Activated CD4-positive, alpha-beta memory T cell treated with anti-CD3 and anti-CD28 coated beads, Interleukin-2, amount 10 ng/mL, durations not matched to agents 7 days and 5 days (primary cell): ENCODE measurements at places on chromosomes 7 and 10. TPM values are rescaled to one million over a fixed set of nuclear protein-coding genes. Genes with fewer than 3 reads are reported as not detected.

- H3K27me3 ChIP-seq: no peaks in the 10 kb centered on the region
- no peak overlapping the region for H3K4me3 ChIP-seq
- H3K27ac ChIP-seq: no peak overlapping the region
- no peaks in the 10 kb centered on the region for H3K36me3 ChIP-seq
- H3K4me1 ChIP-seq: no peaks in the 10 kb centered on the region
These were observed 303.5 kb downstream of the OTUD1 start for GRCh38 chr10:23742368-23742767.

GRCh38 chr10:121436630-121437341 lies 161.5 kb downstream of the FGFR2 start:
- no peak for DNase-seq
- H3K4me3 ChIP-seq: no peak overlapping the region
- H3K27ac ChIP-seq: no peak overlapping the region
- H3K36me3 ChIP-seq: no peaks in the 10 kb centered on the region
- no peaks in the 10 kb centered on the region for H3K27me3 ChIP-seq
- no peaks in the 10 kb centered on the region for H3K4me1 ChIP-seq

DNA sequence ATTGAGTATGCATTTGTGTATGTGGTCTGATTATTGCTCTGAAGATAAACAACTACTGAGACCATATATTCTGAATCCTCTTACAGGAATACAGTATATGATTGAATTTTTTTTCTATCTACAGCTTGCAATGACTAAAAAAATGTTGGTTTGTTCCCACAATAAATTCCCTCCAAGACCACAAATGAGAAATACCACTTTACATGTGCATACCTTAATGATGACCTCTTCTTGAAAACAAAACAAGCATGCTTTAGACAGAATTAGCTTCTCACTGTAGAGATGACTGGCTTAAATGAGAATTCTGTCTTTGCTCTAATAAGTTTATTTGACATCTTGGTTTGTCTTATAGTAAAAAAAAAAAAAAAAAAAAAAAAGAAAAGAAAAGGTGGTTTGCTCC lies 241.5 kb downstream of the PCDH15 start:
- no peaks in the 10 kb centered on the region for H3K27me3 ChIP-seq
- DNase-seq: no peak
- H3K4me3 ChIP-seq: no peak overlapping the region
- no peak overlapping the region for H3K27ac ChIP-seq
- no peaks in the 10 kb centered on the region for H3K36me3 ChIP-seq
- no peaks in the 10 kb centered on the region for H3K4me1 ChIP-seq

GRCh38 chr10:89954061-89954460 lies 252.7 kb downstream of the KIF20B start:
- peaks cover 4% of the 10 kb centered on the region for H3K27me3 ChIP-seq
- H3K27ac ChIP-seq: no peak overlapping the region
- DNase-seq: no peak
- H3K36me3 ChIP-seq: no peaks in the 10 kb centered on the region
- H3K4me1 ChIP-seq: no peaks in the 10 kb centered on the region

GRCh38 chr7:127938588-127938987 lies 92.6 kb downstream of the LRRC4 start:
- no peaks in the 10 kb centered on the region for H3K27me3 ChIP-seq
- H3K36me3 ChIP-seq: peaks cover 6% of the 10 kb centered on the region
- DNase-seq: no peak
- H3K4me1 ChIP-seq: no peaks in the 10 kb centered on the region
- H3K27ac ChIP-seq: no peak overlapping the region

DNA sequence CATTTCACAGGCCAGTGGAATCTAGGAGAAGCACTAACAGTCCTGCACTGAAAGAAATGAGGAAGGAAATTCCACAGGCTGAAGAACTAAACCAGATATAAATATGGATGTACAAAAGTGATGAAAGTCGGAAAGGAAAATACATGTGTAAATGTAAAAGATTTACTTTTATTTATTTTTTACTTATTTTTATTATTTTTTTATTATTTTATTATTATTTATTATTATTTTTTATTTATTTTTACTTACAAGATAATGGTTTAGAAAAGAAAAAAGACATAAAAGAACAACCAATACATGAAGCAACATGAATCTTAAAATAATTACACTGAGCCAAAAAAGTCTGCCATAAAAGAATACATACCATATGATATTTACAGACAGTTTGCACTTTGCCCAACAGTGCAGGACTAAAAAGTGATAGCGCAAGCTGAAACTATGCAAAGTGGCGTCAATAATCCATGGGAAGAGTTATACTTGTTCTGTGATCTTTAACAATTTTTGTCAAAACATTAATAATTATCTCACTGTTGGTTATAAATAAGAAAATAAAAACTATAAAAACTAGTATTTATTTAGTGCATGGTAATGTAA lies 317.8 kb upstream of the MKI67 start:
- H3K4me1 ChIP-seq: no peaks in the 10 kb centered on the region
- H3K4me3 ChIP-seq: no peak overlapping the region
- no peaks in the 10 kb centered on the region for H3K27me3 ChIP-seq
- no peak for DNase-seq

DNA sequence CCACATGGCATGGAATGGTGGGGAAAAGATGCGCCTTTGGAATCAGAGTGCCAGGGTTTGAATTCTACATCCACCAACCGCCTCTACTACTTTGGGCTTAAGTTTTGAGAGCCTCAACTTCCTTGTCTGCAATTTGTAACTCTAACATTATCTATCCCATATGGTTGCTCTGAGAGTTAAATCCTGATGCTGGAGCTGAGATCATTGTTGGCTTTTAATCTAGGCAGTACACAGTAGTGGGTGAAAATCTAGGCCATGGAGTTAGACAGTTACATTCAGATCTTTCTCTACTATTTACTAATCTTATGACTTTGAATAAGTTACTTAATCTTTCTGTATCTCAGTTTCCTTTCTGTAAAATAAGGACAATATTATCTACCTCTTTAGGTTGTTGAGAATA lies 149.7 kb upstream of the AOAH start:
- H3K4me3 ChIP-seq: no peak overlapping the region
- no peak for DNase-seq
- H3K4me1 ChIP-seq: peaks cover 47% of the 10 kb centered on the region
- H3K27me3 ChIP-seq: no peaks in the 10 kb centered on the region
- no peak overlapping the region for H3K27ac ChIP-seq

DNA sequence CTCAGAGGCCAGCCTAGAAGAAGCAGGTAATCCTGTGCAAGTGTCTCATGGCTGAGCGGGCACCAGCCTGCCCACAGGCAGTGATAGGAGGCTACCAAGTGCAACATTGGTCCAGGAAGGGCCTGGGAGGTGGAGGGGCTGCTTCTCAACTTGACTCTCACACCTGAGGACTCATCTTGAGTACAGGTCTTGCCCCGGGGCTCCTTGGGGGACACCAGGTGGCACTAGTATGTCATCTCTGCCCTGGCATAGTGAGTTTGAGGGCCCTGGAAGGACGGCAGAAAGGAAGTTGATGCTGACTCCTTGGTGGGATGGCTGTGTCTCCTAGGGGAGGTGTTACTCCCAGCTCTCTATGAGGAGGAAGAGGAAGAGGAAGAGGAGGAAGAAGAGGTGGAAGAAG lies 2.3 kb downstream of the CCDC136 start:
- no peak overlapping the region for H3K4me3 ChIP-seq
- peak; percentile 37 for DNase-seq
- no peaks in the 10 kb centered on the region for H3K36me3 ChIP-seq
- peaks cover 15% of the 10 kb centered on the region for H3K27me3 ChIP-seq
- H3K4me1 ChIP-seq: peaks cover 9% of the 10 kb centered on the region
- no peak overlapping the region for H3K27ac ChIP-seq

- H3K36me3 ChIP-seq: peaks cover 7% of the 10 kb centered on the region
- no peaks in the 10 kb centered on the region for H3K4me1 ChIP-seq
- DNase-seq: no peak
These were observed 119.1 kb downstream of the PFKFB3 start for GRCh38 chr10:6321880-6322279.

DNA sequence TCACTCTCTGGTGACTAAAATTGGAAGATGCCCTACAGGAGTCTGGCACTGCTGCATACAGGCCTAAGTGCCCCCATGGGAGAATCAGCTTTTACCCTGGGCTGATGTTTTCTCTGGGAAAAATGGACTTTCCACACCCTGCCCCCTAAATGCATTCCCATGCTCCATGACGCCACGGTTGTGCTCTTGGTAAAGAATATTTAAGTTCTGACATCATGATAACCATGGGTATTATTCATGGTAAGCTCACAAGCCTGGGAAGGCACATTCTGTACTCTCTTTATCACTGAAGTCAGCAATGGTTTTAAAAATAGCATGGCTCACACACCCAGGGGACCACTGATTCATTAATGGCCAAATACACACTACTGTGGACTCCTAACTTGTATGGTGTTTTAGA lies 43.4 kb downstream of the HIPK2 start:
- H3K4me1 ChIP-seq: peaks cover 46% of the 10 kb centered on the region
- DNase-seq: no peak

DNA sequence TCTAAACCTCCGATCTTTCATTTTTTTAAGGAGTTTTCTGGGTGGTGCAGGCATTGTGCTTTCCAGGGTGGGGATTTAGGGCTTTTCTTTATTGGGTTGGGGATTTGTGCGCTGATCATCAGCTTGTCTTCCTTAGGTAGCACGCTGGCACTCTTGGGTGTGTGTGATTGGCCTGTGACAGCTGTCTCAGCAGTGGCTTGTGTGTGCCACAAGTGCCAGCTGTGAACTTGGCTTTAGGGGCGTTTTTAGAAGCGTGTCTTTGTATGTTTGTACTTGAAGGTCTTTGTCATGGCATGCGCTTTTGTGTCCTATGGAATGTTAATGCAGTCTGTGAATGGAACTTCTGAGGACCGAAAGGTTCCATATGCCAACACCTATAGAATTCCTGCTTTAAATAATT lies 788 bp downstream of the AKAP9 start:
- peaks cover 35% of the 10 kb centered on the region for H3K4me1 ChIP-seq
- H3K36me3 ChIP-seq: peaks cover 7% of the 10 kb centered on the region
- no peaks in the 10 kb centered on the region for H3K27me3 ChIP-seq
- peak; percentile 42 for DNase-seq
- H3K4me3 ChIP-seq: peak overlapping the region; percentile 89

DNA sequence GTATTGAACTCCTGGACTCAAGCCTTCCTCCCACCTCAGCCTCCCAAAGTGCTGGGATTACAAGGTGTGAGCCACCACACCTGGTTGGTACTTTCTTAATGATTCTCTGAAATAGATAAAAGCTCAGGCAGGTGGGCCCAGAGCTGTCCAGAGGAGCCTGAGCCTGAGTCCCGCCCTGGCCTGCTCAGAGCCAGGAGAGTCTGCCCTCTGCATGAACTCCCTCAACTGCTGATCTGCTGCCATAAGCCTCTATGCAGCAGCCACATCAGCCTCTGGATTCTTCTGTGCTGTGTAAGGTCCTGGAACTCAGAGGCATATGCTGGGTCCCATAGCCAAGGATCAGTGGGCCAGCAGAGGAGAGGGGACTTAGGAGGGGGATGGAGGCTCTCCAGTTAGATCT lies 23.1 kb upstream of the DDIT4 start:
- no peak for DNase-seq
- no peak overlapping the region for H3K4me3 ChIP-seq
- peak overlapping the region; percentile 73 for H3K27ac ChIP-seq
- peaks cover 76% of the 10 kb centered on the region for H3K4me1 ChIP-seq
- peaks cover 3% of the 10 kb centered on the region for H3K36me3 ChIP-seq

DNA sequence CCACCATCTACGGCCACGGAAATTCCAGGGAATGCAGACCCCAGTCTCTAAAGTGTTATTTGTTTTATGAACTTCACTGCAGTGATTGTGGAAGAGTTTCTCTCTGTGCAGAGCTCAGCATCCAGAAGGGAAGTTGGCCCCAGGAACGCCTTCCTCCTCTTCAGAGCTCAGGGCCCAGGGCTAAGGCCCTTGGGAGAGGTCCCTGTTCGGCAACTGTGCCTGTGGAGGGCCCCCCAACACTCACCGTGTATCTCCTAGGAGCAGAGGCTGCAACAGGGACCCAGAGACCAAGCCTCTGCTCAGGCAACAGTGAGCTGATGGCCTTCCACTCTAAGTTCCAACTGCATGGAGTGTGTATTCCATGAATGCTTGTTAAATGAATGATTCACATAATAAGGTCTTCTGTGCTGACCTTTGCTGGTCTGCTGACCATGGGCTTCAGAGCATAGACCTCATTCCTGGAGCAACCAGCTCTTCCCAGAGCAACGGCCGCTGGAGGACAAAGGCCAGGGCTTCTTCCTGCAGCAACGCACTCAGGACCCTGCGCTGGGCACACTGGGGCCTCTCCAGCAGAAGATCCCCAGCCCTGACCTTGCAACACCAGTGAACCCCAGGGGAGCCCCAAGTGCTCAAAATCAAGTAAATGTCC lies 7.7 kb downstream of the DIP2C start:
- no peak for DNase-seq
- H3K27me3 ChIP-seq: peaks cover 4% of the 10 kb centered on the region
- H3K4me3 ChIP-seq: no peak overlapping the region
- H3K4me1 ChIP-seq: peaks cover 5% of the 10 kb centered on the region

DNA sequence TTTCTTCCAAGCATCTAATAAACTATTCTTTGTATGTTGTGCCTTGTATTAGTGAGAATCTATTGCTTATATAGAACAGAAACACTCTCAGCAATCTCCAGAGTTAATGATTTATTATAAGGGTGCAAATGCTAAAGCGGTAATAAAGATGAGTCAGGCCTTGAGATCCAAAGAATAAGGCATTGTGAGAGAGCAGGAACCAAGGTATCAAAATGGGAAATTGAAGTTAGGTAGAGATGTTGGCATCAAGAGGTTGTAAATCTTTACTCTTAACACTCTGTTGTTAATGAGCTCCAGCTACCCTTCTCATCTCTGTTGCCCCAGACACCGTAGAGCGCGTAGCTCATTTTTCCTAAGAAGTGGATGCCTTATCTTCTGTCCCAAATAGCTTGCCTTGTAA lies 375.2 kb downstream of the ARL4A start:
- peaks cover 3% of the 10 kb centered on the region for H3K36me3 ChIP-seq
- peaks cover 1% of the 10 kb centered on the region for H3K27me3 ChIP-seq
- no peak overlapping the region for H3K27ac ChIP-seq
- no peak for DNase-seq
- no peak overlapping the region for H3K4me3 ChIP-seq
- peaks cover 11% of the 10 kb centered on the region for H3K4me1 ChIP-seq

GRCh38 chr7:31145339-31145738 lies 93.2 kb downstream of the ADCYAP1R1 start:
- H3K27me3 ChIP-seq: peaks cover 7% of the 10 kb centered on the region
- H3K4me1 ChIP-seq: no peaks in the 10 kb centered on the region
- no peaks in the 10 kb centered on the region for H3K36me3 ChIP-seq
- H3K4me3 ChIP-seq: no peak overlapping the region
- no peak overlapping the region for H3K27ac ChIP-seq

LRRC4 gene
- total RNA-seq: not detected

C10orf143 gene
- 2.5 TPM for total RNA-seq

ELFN1 gene
- not detected for total RNA-seq
